Thoracic aorta (tissue), 2 donors: ENCODE measurements at places on chromosomes 11 and 22.
A peak's percentile ranks its signal among the peaks of the same experiment; 100 is the strongest.

DNA sequence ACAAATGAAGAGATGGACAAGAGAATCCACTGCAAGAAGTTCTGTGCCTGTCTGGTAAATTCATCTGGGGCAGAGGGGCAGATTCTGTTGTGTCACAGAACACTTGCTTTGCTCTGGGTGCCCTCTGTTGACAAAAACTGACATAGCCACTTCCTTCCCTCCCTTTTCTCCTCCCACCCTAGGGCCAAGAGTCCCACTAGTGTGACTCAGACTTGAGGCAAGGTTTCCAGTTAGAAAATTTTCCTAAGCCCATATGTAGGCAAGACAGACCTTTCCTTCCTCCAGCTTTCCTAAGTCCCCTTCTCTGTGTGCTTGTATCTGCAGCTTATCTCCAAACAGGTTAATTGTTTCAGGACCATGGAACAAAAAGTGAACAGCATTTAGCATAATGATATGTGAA, 106.8 kb downstream of the RBFOX2 start:
- DNase-seq: peak; percentile 30

DNA sequence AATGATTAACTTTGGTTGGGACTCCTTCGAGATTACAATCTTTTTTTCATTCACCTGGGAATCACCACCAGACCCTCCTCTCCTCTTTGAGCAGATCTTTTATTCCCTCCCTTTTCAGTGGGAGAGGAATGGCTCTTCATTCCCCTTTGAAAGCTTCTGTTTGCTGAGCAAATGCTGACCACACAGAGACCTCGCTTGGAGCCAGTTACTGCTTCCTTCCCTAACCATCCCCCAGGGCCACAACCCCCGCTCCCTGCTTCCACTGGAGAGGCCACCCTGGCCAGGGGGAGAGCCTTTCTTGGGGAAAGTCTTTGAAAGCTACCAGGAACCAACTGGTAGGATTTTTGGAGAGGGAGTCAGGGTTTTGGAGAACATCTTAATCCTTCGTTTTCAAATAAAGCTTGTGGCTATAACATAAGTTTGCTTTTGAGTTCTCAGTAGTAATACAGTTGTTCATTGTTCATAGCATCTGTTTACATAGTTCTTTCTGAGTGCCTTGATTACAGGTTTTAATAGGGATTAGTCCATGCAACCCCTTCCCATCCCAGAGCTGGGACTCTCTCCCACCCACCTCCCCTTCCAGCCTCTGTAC, 138.4 kb downstream of the DBX1 start:
- DNase-seq: no peak

DNA sequence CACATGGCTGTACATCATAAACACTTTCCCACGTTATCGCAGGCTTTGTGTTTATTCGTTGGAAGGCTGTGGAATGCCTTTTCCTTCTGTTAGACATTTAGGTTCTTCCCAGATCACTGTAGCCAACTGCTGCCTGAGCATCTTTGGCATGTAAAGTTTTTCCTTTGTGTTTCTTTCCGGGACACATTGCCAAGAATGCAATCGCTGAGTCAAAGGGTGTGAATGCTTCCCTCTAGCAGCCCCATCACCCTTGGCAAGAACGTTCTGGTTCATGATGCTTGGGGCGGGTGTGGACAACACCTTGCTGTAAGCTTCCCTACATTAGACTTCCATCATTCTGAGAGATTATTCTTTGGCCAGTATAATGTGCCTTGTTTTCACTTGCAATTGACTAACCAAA, 136.2 kb downstream of the OSBP2 start:
- DNase-seq: no peak

DNA sequence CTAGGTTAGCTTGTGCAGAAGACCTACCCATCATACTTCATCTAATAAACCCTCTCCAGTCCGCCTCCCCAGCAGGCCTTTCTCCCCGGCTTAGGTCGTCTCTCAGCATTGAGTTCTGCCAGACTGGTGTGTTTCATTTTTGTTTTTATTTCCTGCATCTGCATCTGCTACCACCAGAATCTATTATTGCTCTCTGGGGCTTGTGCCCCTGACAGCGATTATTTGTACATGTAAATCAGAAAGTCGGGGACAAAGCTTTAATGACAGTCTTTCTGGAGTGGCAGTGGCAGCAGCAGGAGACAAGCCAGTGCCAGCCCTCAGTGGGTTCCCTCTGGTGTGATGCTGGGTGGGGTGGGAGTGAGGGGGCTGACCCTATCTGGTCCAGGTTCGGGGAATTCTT, 127.5 kb downstream of the PKNOX2 start:
- no peak for DNase-seq

DNA sequence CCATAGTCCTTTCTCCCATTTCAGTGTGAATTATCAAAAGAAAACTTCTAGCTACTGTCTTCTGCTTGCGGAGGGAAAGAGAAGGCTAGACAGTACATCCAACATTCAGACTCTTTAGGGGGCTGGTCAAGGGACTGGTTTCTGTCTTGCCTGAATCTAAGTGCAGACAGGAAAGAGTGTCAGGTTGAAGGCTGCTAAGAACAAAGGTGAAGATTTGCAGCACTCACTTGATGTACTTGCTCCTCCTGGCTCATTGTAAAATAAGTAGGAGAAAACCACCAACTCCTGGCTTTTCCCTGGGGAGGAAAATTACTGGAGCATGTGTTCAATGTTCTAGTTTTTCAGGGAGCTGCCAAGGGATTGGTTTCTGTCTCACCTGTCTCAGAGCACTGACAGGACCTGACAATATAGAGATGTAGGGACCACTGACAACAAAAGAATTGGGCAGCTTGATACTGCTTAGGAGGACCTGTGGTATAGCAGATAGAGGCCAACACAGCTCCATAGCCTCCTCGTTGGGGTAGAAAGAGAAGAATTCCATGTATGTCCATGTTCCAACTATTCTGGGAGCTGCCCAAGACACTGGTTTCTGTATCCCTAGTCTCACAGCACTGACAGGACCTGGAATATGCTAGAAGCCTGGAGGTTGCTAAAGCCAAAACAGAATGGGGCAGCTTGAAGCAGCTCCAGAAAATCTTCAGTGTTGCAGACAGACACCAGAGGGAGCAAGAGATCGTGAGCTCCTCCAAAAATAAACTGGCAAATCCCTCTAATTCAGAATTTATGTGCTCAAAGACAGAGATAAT, 39.7 kb upstream of the MMP12 start:
- DNase-seq: no peak

DNA sequence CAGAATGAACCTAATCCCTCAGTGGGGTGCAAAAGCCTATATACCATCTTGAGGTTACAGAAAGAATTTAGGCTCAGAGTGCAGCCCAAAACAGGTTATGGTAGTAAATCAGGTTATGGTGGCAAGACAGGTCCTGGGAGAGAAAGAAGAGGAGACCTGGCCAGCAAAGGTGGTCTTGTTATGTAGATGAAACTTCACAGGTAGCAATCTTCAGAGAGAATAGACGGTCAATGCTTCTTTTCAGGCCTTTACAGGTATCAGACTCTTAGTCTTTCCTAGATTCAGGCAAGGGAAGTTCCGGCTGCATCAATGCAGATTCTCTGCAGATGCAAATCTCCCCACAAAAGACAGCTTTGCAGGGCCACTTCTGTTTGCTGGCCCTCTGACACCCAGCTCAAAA, 45.8 kb upstream of the SORL1 start:
- DNase-seq: no peak

- DNase-seq: no peak
Observed at GRCh38 chr22:39898997-39899396, 1.9 kb upstream of the GRAP2 start.

DNA sequence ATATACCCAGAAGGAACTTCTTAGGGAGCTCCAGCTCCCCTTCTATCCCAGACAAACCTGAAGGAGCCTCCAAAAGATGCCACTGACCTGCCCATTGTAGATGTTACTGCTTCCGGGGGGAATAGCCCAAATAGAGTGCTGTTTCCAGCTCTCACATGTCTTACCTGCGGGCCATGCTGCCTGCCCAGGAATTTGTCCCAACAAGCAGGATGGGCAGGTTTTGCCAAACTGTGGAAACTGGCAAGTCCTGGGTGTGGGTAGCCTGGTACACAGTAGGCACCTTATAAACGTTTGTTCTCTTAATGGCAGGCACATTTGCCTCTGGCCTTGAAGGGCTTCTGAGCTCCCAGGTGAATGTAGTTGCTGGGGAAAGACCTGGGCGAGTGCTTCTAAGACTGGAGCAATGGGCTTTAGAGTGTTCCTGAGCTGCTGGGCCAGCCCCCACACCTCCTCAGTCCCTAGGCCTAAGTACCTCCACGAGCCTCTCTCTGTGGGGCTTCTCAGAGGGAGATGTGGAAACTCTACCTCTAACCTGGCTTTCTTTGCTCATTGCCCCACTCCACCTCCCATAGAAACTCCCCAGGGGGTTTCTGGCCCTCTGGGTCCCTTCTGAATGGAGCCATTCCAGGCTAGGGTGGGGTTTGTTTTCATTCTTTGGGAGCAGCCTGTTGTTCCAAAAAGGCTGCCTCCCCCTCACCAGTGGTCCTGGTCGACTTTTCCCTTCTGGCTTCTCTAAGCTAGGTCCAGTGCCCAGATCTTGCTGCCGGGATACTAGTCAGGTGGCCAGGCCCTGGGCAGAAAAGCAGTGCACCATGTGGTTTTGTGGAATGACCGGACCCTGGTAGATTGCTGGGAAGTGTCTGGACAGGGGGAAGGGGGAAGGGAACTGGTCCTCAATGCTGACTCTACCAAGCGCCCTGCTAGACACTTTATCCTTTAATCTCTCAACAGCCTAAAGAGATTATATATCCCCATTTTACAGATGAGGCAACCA, 37.2 kb downstream of the LIMK2 start:
- DNase-seq: no peak

DNA sequence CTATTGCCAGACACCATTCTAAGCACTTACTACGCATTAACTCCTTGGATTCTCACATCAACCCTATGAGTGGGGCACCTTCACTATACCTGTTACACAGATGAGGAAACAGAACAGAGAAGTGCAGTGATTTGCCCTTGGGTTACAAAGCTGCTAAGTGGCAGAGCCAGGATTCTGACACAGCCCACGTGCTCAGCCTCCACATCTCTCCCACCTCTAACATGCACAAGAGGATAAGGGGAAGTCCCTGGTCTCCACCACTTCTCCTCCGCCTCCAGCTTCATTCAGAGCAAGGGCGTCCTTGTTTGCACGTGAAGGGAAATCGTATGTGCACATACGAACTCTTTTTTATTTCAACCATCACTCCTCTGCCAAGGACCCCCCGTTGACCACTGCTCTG, 53.7 kb downstream of the CDON start:
- DNase-seq: no peak

DNA sequence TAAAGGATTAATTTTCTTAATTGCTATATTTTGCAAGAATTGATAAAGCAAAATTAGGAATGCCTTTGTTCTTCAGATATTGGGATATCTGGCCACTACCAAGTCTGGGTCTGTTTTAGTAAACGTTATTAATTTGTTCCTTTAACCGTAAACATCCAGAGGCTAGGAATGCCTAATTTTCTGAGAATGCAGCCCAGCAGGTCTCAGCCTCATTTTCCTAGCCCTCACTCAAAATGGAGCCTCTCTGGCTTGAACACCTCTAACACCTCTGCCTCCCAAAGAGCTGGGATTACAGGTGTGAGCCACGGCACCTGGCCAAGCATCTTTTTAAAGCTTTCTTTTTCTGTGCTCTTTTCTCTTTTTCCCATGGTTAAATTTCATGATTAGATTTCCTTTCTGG, 18.4 kb downstream of the TMEM135 start:
- DNase-seq: no peak

GRCh38 chr22:33083212-33083611, 25.0 kb upstream of the SYN3 start:
- no peak for DNase-seq

- no peak for DNase-seq
Observed at GRCh38 chr11:73389134-73389525, 12.9 kb downstream of the RELT start.

- DNase-seq: no peak
Observed at GRCh38 chr11:30424844-30425243, 101.9 kb downstream of the ARL14EP start.

DNA sequence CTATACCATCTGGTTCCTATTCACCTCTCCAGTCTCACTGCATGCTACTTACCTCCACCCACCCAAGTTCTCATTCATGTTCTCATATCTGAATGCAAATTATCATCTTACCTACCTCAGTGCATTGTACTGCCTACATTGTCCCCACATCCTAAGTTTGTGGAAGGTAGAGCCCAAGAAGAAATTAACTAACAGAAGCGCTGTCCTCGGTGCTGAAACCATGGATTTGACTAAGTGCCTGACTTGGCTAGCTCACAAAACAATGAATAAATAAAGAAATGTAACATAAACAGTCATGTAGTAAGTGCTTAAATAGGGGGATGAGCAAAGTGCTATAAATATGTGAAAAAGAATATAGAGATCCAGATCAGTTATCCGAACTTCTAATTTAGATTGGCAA, 63.2 kb downstream of the GRIA4 start:
- DNase-seq: no peak

GRCh38 chr11:25293166-25293565, 796.3 kb downstream of the LUZP2 start:
- DNase-seq: no peak

GRCh38 chr11:102840018-102840417, 3.4 kb downstream of the MMP3 start:
- no peak for DNase-seq

DNA sequence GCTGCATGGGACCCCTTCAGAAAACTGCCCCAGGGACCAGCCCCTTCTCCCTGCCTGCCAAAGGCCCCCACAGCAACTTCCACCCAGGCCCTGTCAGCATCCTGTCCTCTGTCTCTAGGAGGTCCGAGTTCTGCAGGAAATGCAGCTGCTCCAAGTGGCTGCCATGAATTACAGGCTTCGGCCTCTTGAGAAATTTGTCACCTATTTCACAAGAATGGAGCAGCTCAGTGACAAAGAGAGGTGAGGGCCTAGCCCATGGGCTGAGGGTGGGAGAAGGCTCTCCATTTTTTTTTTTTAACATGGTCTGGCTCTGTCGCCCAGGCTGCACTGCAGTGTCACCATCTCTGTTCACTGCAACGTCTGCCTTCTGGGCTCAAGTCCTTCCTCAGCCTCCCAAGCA, 7.3 kb downstream of the RGL4 start:
- DNase-seq: no peak

DNA sequence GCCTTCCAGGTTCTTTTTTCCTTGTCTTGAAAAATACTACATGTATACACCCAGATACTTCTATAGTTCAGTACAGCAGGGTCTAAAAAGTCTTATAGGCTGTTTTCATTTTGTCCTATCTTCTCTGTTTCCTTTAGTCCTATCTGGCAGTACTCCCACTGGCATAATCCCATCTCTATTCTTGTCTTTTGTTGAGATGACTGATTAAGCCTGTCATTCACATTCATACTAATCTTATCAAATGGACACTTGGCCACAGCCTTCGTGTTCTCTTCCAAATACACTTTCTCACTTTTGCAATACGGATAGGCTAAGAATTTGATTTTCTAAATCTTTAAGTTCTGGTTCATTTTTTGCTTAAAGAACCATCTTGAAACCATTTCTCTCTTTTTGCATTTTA, 42.8 kb downstream of the OR5AK2 start:
- DNase-seq: no peak
